HS-27A (cell line): ENCODE measurements at places on chromosomes 7 and 10.

DNA sequence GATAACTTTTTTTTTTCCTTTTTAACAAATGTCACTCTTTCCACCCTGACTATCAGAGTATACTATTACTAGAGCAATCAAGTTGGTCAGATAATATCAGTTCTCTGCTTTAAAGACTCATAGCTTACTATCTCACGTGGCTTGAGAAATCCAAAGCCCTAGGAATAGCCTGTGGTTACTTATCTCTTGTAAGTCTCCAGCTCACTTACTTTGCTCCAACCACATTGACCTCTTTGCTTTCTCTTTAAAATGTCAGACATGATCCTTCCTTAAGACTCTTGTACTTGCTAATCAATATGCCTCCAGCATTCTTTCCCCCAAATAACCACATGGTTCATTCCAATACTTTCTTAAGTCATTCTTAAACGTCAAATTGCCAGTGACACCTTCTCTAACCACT, 1292.2 kb downstream of the REEP3 start:
- no peak for DNase-seq

GRCh38 chr10:105181626-105182025, 540.5 kb downstream of the SORCS3 start:
- no peak for DNase-seq

- DNase-seq, result no peak
These were observed 28.9 kb downstream of the ADD3 start for GRCh38 chr10:110036640-110037039.

DNA sequence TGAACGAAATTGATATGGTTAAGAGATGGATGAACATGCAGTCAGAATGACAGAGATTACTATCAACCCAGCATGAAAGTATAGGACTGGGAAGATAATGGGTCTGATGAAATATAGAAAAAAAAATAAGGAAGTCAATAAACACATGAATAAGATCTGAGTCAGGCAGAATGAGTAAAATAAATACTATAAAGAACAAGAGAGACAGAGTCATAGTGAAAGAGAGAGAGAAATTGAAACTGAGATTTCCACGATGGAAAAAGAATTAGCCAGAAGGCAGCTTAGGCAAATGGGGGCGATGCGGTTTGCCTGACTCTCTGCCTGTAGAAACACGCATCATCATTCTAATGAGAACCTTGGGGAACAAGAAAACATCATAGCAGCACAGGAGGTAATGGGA, 26.6 kb downstream of the SEMA3D start:
- no peak for DNase-seq

GRCh38 chr7:10468908-10469307, 504.8 kb upstream of the PHF14 start:
- no peak for DNase-seq

GRCh38 chr10:126843299-126843934, 61.8 kb upstream of the DOCK1 start:
- DNase-seq, result no peak

DNA sequence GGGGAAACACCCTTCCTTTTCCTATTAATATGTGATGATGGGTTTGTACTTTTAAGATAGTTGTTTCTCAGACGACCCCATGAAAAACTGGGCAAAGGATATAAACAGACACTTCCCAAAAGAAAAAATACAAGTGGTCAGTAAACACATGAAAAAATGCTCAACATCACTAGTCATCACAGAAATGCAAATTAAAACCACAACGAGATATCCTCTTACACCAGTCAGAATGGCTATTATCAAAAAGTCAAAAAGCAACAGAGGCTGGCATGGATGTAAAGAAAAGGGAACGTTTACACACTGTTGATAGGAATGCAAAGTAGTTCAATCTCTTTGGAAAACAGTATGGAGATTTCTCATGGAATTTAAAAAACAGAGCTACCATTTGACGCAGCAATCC, 111.4 kb upstream of the ZEB1 start:
- no peak for DNase-seq

- DNase-seq, result no peak
These were observed 278.9 kb downstream of the HPSE2 start for GRCh38 chr10:98956576-98957260.

- DNase-seq, result no peak
These were observed 493.4 kb upstream of the FOXK1 start for GRCh38 chr7:4188651-4189050.

- DNase-seq, result no peak
These were observed 7.7 kb upstream of the ZNF783 start for GRCh38 chr7:149254181-149254858.

DNA sequence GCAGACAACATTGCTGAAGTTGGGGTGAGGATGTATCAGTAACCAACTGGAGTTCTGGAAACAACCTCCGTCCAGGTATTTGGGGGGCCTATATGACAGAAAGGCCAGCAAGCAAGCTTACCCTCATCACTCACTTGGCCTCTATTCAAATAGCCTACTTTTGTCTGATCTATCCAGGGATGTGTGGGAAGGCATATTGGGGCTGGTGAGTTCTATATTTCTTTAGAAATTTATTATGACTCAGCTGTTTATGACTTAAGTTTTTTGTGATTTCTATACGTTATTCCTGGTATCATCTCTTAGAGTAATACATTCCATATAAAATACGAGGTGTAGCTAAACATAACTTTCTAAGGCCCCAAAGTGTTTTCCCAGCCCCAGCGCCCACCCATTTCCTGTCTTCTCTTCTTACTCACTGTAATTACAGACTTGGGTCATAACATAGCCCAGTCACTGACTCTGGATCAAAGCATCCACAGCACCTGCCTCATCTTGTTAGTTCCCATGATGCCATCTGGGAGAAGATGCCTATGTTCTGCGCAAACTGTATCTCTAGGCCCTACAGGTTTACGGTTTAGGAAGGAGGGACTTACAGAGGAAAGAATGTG, 18.1 kb downstream of the GARS1 start:
- no peak for DNase-seq

- DNase-seq, result no peak
These were observed 17.2 kb downstream of the AP5Z1 start for GRCh38 chr7:4792537-4793126.

- no peak for DNase-seq
These were observed 144.9 kb upstream of the AHR start for GRCh38 chr7:17153536-17153935.

DNA sequence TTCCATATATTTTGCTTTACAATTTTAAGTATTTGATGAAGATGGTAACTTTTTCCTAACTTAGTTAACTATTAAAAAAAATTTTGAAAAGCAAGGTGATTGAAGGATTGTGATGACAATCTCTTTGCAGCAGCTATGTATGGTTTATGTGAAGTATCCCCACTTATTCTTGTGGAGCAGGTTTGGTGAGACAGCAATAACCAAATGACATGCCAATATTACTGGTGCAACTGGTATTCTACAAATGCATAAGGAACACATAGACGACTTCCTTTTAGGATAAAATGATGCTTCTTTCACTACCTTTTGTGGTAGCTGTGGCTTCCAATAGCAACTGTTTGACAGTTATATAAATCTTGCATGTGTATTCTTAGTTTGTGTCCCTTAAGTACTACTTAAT, 465.3 kb downstream of the PLXDC2 start:
- DNase-seq, result no peak

DNA sequence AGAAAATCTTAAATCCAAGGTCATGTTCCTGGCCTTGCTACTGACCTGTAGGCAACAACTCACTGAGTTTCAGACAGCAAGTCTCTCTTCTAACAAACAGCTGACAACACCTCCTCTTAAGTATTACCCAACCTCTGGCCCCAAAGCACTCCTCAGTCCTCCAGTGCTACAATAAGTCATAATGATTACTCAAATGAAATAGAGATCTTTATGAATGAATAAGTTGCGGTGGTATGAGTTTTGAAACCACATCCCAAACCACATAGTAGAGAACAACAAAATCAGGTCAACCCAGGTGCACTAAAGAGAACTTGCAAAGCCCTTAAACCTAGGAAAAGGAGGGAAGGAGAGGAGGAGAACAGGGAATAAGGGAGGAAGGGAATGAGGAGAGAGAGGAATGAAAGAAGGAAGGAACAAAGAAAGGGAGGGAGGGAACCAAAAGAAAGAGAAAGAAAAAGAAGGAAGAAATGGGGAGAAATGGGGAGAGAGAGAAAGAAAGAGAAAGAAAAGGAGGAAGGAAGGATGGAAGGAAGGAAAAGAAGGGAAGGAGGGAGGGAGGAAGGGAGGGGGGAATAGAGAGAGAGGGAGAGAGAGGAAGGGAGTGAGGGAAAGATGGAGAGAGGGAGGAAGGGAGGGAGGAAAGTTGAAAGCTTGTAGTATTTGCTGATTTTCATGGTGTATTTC, 142.8 kb upstream of the CALCR start:
- DNase-seq, result no peak

- no peak for DNase-seq
These were observed 208.3 kb downstream of the ZMYND11 start for GRCh38 chr10:343231-344220.

DNA sequence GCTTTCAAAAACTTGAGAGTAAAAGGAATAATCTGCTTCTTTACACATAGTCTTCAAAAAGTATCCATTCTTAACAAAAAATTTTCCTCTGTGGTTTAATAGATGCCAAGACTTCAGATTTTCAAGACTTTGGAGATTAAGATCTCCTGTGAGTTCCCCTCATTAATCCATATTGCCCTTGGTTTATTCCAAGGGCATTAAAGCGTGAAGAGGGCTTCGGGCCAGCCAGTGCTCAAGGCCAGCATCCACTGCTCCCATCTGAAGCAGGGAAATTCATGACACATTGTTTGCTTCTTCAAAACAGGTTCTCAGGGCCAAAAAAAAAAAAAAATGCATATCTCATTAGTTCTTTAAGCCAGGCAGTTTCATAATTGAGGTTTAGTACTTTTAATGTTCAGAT, 137.3 kb upstream of the RHOBTB1 start:
- no peak for DNase-seq

DNA sequence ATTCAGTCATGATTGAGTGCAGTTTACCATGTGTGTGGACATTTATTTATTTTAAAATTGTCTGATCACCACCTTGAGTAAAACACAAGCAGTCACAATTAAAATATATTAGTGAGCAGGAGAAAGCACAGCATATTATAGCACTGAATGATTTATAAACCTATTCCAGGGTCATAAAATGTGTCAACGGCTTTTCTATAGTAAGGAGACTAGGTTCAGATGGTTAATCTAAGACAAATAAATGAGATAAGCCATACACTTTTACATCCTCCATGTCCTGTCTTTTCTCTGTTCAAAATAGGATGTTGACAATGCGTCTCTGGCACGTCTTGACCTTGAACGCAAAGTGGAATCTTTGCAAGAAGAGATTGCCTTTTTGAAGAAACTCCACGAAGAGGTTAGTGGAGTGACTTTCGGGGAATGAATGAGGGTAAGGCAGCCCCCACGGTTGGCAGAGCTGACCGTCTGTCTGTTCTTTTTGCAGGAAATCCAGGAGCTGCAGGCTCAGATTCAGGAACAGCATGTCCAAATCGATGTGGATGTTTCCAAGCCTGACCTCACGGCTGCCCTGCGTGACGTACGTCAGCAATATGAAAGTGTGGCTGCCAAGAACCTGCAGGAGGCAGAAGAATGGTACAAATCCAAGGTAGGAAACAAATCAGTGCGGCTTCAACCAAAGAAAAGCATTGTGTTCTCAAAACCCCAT, 5.4 kb downstream of the VIM start:
- no peak for DNase-seq

- DNase-seq, result no peak
These were observed 207.9 kb downstream of the ARL4A start for GRCh38 chr7:12895296-12895695.

DNA sequence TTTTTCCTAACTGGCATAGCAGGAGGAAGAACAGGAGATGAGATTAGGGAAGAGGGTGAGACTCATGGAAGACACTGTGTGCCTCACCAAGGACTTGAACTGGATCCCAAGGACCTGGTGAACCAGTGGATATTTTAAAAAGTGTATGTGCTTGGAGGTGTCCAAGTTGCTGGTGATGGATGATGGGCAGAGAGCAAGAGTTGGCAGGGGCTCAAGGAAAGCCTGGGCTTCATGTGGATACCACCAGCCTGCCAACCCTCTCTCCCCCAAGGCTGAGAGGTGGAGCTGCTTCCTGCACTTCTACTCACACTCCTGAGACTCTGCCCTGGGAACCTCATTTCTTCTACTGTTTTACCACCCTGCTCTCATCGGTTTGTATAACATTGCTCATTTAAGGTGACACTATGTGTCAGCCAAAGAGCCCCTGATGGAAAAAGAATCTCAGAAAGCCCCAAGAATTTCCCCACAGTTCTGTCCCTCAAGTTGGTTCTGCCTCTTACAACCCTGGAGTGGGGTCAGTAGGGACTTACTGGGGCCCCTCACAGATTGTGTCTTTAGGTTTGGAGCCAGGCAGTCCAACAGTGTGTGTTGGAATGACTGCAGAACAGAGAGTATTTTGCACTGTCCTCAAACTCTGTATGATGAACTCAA, 56.2 kb upstream of the PDCD4 start:
- DNase-seq, result no peak
